Stromal cell of bone marrow (primary cell): ENCODE measurements at places on chromosomes 12 and 14.
A peak's percentile ranks its signal among the peaks of the same experiment; 100 is the strongest.

- peak; percentile 57 for DNase-seq
Measured at GRCh38 chr14:104826189-104826860, 25.4 kb downstream of the ZBTB42 start.

- no peak for DNase-seq
Measured at GRCh38 chr12:125070112-125070511, 4.9 kb downstream of the AACS start.

DNA sequence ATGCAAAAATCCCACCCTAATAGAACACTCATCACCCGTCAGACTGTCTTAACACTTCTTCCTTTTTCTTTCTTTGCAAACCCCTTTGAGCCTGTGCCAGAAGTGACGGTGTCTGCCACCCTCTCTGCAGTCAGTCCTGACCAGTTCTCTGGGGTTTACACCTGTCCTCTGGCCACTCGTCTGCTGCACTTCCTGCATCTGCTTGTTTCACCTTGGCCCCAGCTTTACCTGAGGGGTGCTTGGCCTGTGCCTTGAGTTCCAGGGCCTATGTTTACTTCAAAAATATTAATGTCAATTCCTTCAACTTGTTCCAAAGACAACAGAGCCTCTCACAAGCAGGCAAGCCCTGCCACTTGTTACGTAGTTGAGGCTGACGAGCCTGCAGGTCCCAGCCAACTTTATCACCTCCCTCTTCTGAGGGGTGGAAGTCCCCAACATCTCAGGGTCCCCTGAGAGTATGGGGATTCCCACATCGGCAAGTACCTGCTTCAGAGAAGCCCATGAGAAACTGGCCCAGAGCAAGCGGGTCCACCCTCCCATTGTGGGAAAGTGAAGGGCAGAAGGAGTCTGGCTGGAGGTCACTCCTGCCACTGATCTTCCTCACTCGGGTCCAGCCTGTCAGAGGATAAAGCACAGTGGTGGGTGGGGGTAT is 205.4 kb downstream of the DAD1 start:
- DNase-seq, result no peak

GRCh38 chr14:31582836-31583452 is 21.7 kb downstream of the NUBPL start:
- DNase-seq, result no peak

DNA sequence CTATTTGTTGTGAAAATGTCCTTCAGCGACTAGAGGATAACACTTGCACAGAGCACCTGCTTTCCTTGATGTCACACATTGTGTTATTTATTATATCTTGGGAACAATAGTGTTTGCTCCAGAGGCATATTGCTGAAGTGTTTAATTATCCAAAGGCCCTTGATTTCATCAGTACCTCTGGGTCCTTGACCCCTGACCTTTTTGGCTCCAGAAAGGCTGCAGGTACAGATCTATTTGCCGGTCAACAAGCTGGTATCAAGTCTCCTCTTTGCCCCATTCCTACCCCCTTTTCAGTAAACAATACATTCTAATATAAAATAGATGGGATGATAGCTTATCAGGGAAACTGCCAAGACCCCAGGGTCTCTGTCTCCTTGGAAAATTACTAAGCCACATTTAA is 206.8 kb downstream of the DACT1 start:
- DNase-seq, result no peak

DNA sequence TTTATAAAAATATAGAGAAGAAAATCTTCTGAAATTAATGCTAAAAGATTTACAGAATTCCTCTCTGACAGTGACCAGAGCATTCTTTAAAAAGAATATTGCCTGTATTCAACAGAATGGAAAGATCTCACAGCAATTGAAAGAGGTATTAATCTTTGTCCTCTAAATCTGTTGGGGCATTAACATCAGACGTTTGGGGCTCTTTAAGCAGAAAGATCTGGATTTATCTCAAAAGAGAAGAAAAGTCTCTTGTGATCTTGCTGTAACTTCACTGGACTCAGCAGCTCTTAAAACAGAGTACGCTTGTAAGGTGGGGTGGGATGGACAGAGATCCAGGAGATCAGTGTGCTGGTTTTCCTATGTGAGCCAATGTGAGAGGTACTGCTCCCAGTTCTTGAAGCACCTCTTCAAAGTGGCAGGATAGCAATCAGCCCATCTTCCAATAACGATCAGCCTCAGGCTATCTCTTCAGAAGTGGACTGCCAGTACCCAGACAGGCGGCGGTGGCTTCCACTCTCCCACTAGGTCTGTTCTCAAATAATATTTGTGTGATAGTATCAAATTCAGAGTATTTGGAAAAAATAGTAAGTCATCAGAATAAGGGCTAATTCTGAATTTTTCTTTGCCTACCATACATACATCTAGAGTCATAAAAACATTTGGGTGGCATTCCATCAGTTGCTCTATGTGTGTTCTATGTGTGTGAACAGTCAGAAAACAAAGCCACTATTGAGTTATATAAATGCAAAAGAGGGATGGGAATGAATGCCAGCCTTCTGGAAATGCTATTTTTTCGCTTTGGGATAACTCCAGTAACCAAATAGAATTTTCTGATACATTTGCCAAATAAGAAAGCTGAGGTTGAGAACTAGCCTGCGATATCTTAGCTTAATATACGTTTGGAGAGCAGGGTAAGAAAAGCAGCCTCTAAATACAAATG is 237.4 kb upstream of the RGS6 start:
- no peak for DNase-seq

- peak; percentile 57 for DNase-seq
Measured at GRCh38 chr12:6697584-6698351, 2.8 kb downstream of the PIANP start.

DNA sequence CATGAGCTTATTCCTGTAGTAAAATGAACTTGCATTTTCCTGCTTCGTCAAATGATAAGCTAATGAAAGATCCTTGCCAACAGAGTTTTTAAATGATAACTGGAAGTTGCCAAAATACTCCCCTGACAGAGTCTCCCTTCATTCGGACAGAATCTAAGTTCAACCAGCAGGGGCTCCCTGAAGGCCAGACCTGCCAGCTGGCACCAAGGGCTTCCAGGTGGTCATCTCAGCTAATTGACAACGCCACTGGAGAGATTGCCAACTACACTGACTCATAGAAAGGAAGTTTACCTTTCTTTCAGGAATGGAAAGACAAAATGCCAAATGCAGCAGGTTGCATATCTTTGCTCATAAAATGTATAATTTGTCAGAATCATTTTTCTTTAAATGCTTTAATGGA is 462.8 kb downstream of the GXYLT1 start:
- no peak for DNase-seq

DNA sequence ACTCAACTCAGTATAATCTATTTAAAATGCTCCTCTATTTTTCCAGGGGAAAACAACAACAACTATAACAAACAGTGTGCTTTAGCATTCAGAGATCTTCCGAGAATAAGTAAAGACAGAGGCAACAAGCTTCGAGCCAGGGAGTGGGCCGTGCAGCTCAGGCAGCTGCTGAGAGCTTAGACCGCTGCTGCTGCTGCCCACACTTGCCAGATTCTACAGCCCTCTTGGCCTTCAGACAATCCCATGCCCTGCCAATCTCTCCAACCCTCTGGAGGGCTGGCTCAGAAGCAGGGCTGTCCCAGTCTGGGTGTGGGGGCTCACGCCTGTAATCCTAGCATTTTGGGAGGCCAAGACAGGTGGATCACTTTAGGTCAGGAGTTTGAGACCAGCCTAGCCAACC is 23.4 kb upstream of the ELK3 start:
- DNase-seq, result no peak

GRCh38 chr12:1126091-1126490 is 135.1 kb downstream of the ERC1 start:
- DNase-seq, result no peak

- no peak for DNase-seq
Measured at GRCh38 chr12:67048371-67048770, 220.8 kb upstream of the CAND1 start.

GRCh38 chr12:21370845-21371449 is 1.8 kb upstream of the IAPP start:
- DNase-seq, result no peak

DNA sequence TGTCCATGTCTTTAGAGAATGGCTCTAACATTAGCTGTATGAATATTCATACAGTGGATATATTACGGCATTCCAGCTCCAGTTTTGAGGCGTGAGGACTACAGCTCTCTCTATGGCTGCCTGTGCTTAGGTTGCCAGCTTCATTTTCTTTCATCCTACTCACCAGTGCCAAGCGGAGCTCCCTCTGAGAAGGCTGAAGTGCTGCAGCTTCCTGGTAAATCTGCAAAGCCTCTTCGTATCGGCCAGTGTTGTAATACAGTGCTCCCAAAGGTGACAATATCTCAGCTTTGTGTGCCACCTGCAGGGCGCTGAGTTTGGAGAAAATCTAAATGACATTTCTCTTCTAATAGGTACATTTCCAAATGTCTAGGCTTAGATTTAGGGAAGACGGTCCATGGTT is 19.8 kb upstream of the OVCH1 start:
- no peak for DNase-seq

DNA sequence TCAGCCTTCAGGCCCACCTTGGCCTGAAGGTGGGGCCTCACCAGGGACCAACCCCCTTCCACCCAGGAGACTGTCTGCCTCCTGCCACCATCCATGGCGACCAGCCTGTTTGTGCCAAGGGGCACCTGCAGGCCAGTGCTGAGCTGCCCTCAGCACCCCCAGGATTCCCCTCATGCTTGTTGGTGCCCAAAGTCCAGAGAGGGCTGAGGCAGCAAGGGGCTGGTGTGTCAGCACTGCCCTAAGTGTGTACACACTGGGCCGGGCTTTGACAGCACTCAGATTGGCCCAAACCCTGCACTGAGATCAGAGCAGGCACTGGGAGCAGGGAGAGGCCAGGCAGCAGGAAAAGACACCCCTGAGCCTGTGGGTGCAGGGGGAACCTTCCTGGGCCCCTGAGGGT is 18.6 kb downstream of the SYNJ2BP start:
- DNase-seq, result no peak

DNA sequence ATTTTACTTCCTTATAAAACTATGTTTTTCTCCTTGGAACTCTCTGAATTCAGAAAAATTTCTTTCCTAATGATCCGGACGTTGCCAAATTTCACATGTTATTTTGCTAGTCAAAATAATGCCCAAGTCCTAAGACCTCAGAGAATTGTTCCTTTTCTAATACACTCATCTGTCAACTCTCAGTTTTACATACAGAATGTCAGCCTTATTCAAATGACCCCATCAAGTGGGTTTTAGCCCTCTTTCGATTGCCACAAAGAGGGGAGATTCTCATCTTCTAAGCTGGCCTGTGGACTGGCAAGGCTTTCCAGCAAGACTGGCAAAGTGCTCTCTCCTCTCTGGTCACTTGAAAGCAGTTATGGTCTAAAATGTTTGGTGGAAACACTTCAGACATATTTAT is 99.3 kb upstream of the GPHB5 start:
- no peak for DNase-seq

- no peak for DNase-seq
Measured at GRCh38 chr12:106309671-106310505, 7.4 kb downstream of the TCP11L2 start.

GRCh38 chr14:105412771-105413543 is 6.7 kb upstream of the MTA1 start:
- no peak for DNase-seq

GRCh38 chr12:42992826-42993225 is 403.3 kb upstream of the PRICKLE1 start:
- no peak for DNase-seq

GRCh38 chr14:44211718-44212117 is 295.4 kb downstream of the FSCB start:
- DNase-seq, result no peak

DNA sequence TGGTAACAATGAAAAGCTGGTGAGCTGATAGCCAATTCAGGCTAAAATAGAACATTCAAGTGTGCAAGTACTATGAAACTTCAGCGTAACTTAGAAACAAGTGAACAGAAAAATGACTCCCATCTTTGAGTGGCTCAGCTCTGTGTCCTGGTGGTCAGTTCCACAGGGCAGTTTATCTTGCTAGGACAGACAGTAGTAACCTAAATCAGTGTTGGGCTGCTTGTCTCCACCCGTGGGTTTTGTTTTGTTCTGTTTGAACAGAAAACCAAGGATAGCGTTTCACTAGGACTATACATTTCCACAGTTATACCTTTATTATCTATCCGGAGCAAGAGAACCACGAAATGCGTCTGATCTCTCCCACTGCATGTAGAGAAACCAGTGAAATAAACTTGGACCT is 467.8 kb downstream of the EGLN3 start:
- DNase-seq, result no peak

DNA sequence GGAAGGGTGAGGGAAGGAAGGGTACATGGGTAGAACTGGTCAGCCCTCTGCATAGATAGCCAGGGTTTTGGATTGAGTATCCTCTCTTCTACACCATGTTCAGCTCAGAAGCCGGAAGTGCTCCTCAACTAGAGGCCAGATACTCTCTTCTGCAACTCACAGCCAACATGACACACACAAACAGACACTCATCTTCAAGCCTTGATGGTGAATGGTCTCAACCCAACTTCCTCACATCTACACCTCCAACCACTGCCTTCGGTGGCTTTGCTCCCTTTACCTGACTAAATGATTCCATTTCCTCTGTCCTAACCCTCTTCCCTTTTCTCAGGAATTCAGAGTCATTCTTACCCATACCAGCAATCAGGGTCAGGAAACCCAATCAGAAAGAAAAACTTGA is 7.6 kb upstream of the FKBP11 start:
- no peak for DNase-seq

DNA sequence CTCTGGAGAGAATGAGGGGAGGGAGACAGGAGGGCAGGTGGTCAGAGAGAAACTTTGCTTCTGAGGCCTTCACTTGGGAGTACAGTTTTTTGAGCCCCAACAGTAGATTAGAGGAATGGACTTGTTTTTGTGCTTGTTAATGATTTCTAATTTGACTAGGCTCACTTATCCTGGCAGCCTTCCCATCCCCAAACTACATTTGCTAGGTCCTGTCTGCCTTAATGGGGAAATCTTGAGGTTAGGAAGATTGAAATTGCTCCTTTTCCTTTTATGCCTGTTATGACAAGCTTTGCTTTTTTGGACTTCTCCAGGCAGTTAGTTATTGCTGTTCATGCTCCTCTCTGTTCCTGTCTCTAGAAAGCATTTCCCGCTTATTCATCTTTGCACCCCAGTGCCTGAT is 37.7 kb downstream of the SYNE2 start:
- no peak for DNase-seq

DNA sequence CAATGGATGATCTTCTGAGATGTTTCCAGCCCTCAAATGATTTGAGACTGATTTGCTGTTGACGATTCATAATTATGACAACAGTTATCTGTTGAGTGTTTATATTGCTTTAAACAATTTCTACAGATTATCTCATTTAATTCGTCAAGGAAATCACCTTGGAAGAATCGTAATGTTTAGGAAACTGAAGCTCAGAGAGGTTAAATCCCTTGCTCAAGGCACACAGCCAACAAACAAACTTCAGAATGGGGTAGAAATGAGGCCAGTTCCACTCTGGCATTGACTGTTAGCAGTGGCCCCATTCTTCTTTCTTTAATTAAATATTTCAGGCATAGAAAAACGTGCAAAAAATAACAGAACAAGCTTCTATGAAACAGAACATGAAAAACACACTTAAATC is 4.0 kb upstream of the WSCD2 start:
- no peak for DNase-seq

- no peak for DNase-seq
Measured at GRCh38 chr14:88746052-88746451, 46.7 kb downstream of the EML5 start.
